ENCODE measurements at places on chromosomes 5 and 9.

- DNase-seq = no peak
Measured at GRCh38 chr5:129909225-129909624, 5.0 kb downstream of the CHSY3 start.

GRCh38 chr9:31023847-31024246 is 1360.6 kb upstream of the ACO1 start:
- DNase-seq = no peak

- DNase-seq = no peak
Measured at GRCh38 chr9:23123048-23123632, 676.5 kb downstream of the DMRTA1 start.

DNA sequence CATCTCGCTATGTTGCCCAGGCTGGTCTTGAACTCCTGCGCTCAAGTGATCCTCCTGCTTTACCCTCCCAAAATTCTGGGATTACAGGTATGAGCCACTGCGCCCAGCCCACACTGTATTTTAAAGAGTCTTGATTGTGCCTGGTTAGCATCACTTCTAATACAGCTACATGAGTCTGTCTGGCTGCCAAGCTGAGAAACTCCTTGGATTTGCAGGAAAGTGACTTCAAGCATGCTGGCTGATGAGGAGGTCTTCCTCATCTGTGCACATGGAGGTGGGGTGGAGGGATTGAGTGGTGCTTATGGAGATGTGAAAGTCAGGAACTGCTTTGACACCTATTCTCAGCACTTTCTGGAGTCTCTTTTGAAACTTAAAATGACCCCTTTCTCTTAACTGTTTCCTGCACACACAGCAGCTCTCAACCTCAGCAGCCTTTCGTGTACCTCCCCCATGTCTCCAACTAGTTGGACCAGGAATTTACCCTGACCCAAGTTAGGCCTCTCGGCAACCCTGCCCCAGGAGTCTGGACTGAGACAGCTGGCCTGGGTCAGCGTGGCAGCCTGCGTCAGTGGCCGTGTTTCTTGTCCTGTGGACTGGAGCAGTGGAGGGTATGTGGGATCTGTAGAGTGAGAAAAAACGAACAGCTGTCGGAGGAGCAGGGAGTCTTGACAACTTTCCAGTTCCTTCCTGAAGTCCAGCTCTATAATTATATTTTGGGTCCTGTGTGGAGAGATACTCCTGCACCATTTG is 72.5 kb downstream of the ACER2 start:
- no peak for DNase-seq

- DNase-seq = no peak
Measured at GRCh38 chr5:61048534-61048933, 103.5 kb downstream of the NDUFAF2 start.

GRCh38 chr9:13568841-13569601 is 289.5 kb upstream of the MPDZ start:
- DNase-seq = no peak

- DNase-seq = no peak
Measured at GRCh38 chr9:109939698-109940342, 159.8 kb downstream of the PALM2AKAP2 start.

- DNase-seq = no peak
Measured at GRCh38 chr9:116274293-116274692, 120.7 kb downstream of the PAPPA start.

- DNase-seq = no peak
Measured at GRCh38 chr9:96858018-96858573, 3.8 kb upstream of the ZNF782 start.

GRCh38 chr5:133952729-133953567 is 15.5 kb downstream of the C5orf15 start:
- no peak for DNase-seq

GRCh38 chr9:71966601-71967000 is 55.2 kb downstream of the C9orf85 start:
- no peak for DNase-seq

- no peak for DNase-seq
Measured at GRCh38 chr5:180736536-180736935, 3.3 kb downstream of the OR2Y1 start.

GRCh38 chr5:98993512-98993911 is 64.7 kb upstream of the CHD1 start:
- DNase-seq = no peak

- DNase-seq = no peak
Measured at GRCh38 chr5:59098743-59099142, 515.9 kb downstream of the RAB3C start.

DNA sequence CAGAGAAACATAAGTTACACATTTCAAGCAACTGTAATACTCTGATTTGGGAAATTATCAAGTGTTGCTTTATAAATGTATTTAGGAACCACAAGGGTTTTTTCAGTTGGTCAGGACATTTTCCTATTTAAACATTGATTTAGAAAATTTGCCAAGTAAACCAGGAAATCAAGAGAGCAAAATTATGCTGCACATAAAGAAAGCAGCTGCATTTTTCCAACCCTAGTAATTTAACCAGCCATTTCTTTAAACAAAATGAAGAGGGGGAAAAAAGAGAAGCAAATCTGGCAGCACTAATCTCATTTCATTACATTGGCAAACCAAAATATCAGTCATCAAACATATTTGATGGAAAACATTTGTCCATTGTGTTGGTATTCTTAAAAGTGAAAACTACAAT is 271.4 kb downstream of the TLE1 start:
- no peak for DNase-seq

GRCh38 chr9:122370303-122370702 is 521 bp upstream of the PTGS1 start:
- no peak for DNase-seq

- DNase-seq = no peak
Measured at GRCh38 chr5:126093718-126094117, 329.5 kb upstream of the GRAMD2B start.

DNA sequence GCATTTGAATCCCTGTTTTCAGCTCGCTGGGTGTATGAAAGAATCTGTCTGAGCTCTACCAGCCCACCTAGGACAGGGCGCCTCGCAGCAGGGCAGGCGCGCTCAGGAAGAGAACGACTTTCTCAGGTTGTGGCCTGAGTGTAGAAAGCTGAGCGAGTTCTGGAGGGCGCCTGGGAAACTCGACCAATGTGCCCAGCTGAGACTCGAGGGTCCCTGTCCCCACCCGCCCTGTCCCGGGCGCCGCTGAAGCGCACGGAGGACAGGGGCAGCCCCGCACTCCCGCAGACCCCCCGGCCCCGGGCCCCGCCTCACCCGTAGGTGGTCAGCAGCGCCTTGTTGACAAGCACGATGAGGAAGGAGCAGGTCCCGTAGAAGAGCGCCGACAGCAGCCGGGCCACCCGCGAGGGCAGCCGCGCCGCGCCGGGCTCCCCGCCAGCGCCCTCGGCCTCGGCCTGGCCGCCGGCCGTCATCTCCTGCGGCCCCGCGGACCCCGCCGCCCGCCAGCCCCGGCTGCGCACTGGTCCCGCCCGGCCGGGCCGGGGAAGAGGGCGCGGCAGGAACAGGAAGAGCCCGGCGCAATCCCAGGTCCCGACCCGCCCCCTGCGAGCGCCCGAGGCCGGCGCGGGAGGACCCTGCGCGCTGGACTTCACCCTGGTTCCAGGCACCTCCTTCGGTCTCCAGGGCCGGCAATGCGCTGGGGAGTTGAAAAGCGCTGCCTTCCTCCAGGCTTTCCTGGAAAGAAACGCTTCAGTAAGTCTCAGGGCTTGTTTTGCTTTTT is at the start of gene SLC35D2:
SLC35D2 (minus strand) TSS at position 547 of the 778 bp plus-strand sequence; CDS start at position 470, 77 bp downstream.
- no peak for DNase-seq

DNA sequence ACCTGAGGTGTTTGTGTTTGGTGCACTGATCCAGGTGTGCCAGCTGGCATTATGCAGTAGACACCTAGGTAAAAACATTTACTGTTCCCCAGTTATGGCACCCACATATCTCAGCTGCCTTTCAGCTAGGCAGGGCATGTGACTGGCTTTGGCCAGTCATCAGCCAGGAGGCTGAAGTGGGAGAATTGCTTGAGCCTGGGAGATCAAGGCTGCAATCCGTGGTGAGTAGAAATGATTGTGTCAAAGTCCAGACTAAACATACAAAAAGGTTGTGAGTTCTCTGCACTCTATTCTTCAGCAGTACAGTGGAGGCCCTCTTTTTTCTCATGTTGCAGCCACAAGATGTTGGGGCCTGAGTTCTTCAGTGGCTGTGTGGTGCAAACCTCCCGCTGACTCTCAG is 3.2 kb upstream of the FBLL1 start:
- DNase-seq = no peak

DNA sequence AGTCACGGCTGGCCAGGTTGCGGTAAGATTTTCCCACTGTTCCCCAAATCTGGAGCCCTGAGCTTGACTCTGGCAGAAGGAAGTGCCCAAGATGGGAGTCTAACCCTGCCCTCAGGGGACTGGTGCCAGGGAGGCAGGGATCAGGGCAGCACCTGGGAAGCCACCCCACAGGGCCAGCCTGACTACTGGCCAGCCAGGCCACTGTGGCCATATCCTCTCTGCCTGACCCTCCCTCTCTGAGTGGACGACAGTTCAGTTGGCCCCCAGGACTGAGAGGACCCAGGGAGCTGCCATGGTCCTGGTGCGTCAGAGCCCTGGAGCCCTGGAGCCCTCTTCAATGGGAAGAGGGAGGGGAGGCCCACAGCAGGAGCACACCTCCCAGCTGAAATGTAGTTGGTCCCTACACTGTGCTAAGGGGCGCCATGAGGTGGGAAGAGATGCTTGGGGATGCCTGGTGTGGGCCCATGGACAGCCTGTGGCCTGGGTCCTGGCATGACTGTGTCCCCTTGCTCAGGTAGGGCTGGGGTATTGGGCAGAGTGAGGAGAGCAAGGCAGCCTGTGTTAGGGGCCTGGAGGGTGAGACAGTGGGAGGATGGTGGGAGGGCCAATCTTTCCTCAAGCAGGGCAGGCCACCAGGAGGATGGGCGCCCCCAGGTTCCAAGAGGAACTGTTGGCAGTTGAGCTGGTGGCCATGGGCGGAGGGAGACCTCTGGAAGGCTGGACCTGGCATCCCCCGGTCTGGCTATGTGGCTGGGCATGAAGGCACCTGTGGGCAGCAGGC is 81.1 kb downstream of the PHF2 start:
- no peak for DNase-seq

DNA sequence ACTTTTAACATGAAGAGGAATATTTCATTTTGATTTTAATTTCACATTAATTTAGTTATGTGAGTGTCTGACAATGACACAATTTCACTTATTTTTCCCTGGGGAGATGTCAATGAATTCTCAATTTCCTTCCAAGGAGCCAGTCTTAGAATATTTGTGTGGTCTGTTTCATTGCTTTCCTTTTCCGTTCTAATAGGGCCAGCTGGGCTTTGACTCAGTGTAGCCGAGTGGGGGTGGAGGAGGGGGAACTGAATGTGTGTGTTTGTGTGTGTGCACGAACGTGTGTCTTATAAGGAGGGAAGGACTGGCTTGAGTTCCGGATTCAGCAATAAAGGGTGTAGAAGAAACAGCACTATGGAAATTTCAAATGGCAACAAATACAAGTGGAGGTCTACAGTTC is 100.0 kb downstream of the BASP1 start:
- DNase-seq = no peak

DNA sequence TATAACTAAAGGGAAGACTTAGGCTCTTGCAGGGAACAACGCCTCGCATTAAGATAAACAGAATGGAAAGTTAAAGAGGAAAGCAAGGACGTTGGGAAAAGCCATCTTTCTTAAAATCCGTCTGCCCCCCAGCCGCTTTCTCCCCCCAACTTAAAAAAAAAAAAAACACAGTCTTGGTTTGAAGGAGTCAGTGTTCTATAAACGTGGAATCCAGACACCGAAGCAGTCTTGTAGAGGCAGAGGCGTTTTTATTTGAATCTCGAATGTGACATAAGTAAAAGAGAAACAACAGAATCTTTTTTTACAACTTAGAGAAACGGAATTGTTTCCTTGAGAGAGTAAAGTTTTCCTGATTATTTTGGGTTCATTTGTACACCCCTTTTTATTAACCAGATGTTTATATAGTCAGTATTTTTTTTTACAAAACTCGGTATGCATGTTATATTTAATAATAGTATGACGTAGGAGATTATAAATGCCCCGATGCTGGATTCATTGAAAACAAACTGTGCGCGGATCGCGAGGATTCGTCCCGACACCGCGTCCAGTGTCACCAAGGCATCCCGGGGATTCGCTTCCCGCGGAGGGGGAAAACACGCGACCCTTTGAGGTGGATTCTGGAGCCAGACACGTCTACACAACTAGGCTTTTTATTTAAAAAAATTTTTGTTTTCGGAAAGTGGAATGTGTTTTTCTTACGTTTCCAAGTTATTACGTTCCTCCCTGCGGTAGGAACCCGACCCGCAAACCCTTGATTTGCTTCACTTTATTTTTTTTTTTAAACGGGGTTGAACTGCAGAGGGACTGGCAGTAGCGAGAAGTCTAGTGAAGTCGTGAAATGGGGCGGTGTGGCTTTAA is 6.7 kb downstream of the PTCH1 start:
- DNase-seq = no peak

DNA sequence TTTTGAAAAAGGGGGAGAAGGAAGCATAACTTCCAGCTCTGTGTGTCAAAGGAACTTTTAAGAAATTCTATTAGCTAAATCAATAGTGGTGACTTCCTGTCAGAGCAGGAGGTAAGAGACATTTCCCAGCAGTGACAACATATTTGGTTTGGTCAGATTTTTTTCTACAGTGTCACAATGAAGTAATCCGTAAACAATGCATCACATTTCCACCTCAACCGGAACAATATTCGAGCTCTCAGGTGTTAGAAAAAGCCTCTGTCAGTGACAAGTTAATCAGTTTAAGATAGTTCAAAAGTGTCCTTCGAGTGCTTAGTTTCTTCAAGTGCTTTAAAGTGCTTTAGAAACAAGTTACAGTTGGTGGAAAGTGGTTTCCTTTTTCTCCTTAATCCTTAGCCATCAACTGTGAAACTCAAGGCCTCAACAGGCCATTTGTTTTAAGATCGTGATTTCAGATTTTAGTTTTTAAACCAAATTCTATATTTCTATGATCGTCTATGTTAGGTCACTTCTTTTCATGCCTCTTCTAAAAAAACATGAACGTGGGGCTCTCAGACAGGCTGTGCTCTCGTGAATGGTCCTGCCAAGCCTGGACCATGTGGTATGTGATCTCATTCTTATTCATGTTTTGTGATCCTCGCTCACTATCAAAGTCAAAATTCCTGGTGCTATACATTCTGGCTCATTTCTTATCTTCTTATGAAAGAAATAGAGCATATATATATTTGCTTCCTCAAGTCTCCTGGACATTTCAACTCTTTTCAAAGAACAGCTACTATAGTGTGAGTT is 181.9 kb upstream of the HMHB1 start:
- no peak for DNase-seq

DNA sequence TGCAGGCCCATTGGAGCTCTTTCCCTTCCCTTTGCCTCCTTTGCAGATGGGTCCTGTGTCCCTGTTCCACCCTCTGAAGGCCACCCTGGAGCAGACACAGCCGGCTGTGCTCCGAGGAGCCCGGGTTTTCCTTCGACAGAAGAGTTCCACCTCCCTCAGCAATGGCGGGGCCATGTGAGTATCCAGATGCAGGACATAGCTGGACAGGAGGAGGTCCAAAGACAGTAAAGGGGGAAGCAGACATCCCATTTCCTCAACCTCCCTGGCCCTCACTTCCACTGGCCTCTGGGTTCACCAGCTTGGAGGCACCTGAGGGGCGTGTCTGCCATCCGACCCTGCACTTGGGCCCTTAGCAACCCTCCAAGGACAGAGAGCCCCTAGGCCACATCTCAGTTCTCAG is 237.9 kb downstream of the CACNA1B start:
- no peak for DNase-seq

All from esophagus squamous epithelium (tissue), 5 donors.